ENCODE measurements at places on chromosomes 4 and X.

DNA sequence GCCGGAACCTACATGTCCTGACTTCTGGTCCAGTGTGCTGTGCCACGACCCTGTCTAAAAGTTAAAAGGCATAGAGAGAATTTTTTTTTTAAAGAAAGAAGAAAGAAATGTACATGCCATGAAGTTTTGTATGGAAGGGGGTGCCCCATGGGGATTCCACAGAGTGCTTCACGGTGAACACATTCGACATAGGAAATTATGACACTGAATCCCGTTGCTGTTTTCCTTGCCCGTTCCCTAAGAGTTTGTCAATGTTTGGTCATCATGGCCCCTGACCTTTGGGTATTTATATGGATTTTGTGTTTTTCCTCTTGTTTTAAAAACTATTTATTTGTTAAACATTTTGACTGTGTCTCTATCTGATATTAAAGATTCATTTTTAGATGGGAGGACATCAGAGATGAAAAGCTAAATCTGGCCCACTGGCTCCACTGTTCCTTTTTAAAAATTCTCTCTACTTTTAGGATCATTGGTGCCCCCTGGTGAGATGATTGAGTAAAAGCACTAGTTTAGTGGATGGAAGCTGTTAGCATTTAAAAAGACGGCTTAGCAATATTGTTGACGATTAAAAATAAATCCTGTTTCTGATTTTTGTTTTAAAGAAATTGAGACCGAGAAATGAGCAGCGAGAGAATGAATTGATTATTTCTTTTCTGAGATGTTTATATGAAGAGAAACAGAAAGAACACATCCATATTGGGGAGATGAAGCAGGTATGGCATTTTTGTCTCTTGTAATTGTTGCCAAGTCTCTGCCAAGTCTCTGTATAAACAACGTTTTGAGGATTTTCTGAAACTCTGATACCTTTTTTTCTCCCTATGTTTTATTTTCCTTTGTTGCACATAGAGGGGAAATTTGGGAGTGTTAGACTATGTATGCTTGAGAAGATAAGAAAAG, 75.0 kb downstream of the PTTG2 start:
- peak; percentile 31 for DNase-seq

DNA sequence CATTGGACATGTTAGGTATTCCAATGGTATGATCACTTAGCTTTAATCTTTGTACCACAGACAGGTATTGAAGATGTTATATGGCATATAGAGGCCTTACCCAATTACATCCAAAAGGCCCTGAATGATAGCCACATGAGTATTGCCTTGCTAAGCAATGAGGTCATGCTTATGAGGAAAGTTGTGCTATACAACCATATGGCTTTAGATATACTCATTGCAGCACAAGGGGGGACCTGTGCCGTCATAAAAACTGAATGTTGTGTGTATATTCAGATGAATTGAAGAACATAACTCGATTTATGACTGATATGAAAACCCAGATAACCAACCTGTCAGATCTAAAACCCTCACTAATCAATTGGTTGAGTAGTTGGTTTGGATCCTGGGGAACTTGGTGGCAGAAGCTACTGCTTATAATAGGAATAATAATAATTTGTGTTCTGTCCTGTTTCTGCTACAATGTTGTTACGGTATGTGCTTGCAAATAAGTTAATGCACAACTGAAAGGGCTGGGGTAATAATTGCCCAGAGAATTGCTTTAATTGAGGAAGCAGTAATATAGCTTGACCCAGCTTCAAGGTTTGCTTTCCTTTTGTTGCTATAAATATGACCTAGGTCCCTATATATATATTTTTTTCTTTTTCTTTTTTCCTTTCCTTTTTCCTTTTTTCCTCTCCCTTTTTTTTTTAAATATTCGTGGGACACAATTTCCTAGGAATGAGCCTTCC, 21.5 kb upstream of the CSTF2 start:
- no peak for DNase-seq

DNA sequence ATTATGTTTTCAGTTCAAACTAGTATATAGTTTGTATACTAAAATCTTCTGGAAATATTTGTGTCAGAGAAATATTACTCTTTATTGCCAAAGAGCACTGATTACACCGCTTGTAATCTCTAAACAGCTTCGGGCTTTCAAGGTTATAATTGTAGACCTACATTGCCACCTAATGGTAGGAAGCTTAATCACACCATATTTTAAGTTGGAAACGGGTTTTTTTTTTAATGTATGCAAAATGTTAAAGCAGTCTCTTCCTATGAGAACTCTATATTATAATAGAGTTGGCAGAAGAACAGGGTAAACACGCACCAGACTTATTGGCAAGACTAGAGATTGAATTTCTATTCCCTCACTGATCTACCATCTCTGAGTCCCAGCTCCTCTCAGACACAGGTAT, 19.5 kb upstream of the NFXL1 start:
- DNase-seq: no peak

DNA sequence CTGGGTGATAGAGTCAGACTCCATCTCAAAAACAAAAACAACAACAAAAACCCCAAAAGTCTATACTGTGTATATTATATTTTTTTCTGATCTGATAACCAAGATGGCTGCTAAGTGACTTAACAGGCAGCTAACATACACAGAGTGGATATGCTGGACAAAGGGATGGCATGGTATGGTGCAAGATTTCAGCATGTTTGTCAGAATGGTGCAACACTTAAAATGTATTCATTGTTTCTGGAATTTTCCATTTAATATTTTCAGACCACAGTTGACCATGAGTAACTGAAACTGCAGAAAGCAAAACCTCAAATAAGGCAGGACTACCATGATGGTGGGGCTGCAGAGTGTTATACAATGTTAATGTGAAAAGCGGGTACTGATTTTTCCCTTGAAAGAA, 6.1 kb upstream of the BOD1L1 start:
- DNase-seq: no peak

DNA sequence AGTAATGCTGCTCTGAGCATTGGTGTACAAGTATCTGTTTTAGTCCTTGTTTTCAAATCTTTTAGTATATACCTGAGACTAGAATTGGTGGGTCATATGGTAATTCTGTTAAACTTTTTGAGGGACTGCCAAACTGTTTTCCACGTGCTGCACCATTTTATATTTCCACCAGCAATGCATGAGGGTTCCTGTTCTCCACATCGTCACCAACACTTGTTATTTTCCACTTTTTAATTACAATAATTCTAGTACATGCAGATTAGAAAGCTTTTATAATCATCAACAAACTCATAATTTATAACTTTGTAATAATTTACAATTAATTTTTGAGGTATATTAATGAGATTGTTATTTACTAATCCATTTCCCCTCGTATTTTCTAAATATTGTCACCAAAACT, 79.4 kb downstream of the CEP135 start:
- no peak for DNase-seq

DNA sequence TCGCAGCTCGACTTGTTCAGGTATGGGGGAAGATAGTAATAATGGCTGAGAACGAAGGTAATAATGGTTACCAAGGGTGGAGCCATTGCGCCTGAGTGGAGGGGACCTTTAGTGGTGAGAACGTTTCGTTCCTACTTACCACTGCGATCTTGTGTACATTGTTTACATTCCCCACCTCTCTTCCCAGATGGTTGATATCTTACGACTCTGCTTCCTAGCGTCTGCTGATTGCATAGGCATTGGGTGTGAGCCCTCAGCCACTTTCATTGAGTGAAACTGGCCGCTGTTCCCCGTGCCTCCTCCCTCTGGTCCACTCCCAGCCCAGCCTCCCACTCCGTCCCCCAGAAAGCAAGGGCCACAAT, 850 bp downstream of the IGBP1 start:
- no peak for DNase-seq

- no peak for DNase-seq
These were observed 8.8 kb downstream of the LHFPL1 start for GRCh38 chrX:112670977-112671376.

GRCh38 chr4:120555058-120555457, 367.5 kb downstream of the PRDM5 start:
- peak; percentile 1 for DNase-seq

DNA sequence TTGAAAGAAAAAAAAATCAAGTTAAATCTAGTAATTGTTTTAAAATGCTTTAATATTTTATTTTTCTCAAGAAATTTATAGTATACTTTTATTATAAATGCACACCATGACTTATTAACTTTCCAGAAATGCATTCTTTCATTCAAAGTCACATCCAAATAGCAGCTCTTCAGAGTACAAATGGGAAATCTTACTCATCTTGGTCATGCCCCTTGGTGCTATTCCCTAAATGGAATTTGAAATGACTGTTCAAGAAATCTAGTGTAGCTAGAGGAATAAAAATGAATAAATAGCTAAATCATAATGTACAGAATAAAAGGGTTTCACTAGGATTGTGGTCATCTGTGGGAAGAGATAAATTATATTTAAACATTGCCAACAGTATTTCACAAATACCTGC, 1139.7 kb downstream of the PCDH18 start:
- DNase-seq: no peak

- no peak for DNase-seq
These were observed 445 bp downstream of the AP1S2 start for GRCh38 chrX:15854080-15854655.

- DNase-seq: no peak
These were observed 149.3 kb downstream of the PALLD start for GRCh38 chr4:168646001-168646768.

DNA sequence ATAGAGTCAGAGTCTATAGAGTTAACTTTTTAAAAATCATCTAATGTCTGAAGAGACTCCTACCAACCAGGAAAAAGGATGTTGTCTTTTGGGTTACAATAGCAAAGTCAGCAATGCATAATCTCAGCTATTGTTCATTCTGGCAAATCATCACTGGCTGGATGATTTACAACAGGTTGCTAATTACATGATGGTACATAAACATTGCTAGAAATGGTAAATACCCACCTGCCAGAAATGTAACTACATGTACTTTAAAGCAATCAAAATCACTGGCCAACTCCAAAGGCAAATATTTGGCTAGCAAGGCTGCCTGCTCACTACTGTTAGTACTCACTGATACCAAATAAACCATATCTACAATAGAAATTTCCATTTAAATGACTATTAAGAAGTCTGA, 91.1 kb downstream of the PPP3CA start:
- peak; percentile 65 for DNase-seq
